ENCODE measurements at places on chromosomes 16 and 17.
A peak's percentile ranks its signal among the peaks of the same experiment; 100 is the strongest.

DNA sequence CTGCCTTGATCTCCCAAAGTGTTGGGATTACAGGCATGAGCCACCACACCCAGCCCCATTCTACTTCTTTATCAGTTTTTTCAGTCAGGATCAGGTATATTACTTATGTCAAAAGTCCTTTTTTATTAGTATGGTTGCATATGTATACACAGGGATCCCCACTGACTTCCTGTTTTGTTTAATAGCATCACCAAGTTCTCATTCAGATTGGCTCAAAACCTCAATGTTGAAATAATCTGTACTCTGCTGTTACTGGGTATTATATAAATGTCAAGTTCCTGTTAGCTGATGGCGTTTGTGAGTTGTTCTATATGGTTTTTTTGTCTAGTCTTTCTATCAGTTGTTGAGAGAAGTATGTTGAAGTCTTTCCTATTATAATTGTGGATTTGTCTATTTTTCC is 168.5 kb downstream of the BCAS3 start:
- no peak for DNase-seq

DNA sequence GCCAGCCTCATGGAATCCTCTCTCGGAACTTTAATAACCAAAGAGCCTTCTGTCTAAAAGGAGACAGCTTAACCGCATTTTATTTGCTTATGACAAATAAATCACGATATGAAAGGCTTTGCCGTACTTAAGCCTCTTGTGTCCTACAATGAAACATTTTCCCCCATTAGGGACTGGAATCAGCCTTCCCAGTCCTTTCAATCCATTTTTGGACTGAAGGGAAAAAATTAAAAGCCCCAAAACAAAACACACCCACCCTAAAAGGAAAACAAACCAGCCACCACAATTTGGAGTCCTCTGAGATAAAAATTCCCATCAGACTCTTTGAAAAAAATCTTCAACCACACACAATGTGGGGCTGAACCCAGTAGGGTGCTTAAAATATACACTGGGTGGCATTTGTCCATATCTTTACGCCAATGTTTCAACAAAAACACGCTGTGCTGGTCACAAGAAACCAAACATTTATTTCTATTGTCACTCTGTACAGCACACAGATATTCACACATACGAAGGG is 3.0 kb downstream of the HOXB4 start:
- no peak for DNase-seq

- no peak for DNase-seq
These were observed 27.8 kb upstream of the INTS2 start for GRCh38 chr17:61955619-61956018.

- DNase-seq: no peak
These were observed 38.4 kb downstream of the ADCY7 start for GRCh38 chr16:50304467-50305440.

- no peak for DNase-seq
These were observed 34.7 kb upstream of the MSI2 start for GRCh38 chr17:57221366-57222350.

DNA sequence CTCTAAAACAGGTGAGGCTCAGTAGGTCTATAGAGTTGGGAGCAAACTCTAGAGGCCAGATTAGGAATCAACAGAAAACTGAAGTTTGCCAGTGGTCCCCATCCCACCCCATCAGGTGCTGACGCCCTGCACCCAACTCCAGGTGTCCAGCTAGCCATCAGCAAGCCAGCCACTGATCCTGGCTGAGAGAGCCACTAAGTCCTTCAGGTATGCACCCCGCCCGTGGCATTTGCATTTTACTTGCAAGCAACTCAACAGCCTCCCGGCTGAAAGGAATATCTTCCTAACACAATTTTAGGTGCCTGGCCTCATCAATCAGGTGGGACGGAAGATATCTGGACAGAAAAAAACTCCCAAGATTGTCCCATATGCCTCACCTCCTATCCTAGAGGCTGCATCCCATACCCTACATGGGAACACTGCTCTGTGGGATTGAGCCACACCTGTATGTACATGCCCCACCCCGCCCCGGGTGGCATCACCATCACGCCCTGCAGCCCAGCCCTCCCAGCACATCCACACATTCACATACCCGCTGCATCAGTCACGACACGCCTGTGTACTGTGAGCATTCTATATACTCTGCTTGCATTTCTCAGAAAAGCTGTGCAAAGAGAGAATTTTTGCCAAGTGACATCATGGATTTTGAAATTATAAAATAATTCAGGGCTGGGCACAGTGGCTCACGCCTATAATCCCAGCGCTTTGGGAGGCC is 8.3 kb downstream of the OTOP3 start:
- DNase-seq: no peak

DNA sequence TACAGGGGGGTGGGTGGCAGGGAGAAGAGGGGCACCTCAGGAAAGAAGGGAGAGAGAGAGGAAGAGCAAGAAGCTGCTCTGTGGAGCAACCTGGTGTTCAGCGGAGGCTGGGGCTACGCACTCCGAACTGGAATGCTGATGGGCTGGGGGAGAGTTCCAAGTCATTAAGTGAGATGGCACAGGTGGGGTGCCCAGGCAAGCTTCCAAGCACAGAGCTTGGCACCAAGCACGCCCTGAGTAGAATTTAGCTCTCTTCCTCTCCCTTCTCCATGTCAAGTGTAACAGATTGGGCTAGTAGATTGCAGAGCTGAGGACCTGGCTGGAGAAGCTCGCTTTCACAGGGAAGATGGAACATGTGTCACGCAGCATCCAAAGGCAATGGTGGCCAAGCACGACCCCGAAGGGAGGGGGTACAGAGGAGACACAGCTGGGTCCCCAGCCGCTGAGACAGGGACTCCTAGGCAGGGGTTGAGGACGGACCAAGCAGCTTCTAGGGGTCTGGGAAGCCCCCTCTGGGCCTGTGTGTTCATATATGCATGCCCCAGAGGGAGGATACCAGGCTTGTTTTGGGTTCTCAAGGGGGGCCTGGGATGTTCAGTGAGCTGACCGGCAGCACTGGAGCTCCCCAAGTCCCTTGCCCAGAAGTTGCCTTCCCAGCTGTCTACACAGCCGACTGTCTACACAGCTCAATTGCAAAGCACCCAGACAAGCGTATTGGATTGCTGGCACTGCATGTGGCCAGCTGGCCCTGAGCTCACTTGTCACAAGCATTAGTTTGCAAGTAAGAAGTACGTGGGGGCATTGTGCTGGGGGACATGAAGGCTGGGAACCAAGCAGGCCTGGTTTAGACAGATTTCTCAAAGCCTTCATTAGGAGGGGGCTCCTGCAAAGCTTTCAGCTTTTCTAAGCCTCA is 247.8 kb downstream of the ENGASE start:
- DNase-seq: no peak

GRCh38 chr17:52178012-52178411 is 19.5 kb upstream of the CA10 start:
- DNase-seq: no peak

DNA sequence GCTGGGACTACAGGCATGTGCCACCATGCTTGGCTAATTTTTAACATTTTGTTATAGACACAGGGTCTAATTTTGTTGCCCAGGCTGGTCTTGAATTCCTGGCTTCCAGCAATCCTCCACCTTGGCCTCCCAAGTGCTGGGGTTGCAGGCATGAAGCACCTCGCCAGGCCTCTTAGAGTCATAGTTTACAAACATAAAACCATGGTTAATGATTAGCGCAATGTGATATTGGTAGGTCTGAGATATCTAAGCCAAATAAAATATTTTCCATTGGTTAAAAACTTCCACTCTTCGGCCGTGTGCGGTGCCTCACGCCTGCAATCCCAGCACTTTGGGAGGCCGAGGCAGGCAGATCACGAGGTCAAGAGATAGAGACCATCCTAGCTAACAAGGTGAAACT is 16.6 kb downstream of the TXNDC11 start:
- DNase-seq: no peak

DNA sequence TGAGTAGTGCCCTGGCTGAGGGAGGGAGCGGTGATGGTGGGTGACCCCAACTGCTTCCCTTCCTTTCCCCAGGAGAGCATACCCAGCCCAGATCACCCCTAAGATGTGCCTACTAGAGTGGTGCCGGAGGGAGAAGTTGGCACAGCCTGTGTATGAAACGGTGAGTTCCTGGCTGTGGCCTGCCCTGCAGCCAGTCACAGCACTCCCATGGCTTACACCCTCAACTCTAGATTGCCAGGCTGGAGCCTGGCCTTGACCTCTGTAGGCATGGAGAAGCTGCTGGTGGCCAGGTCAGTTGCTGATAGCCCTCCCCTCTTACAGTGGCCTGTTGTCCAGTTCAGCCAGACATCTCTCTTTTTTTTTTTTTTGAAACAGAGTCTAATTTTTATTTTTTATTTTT is 8.6 kb upstream of the NFATC3 start:
- no peak for DNase-seq

DNA sequence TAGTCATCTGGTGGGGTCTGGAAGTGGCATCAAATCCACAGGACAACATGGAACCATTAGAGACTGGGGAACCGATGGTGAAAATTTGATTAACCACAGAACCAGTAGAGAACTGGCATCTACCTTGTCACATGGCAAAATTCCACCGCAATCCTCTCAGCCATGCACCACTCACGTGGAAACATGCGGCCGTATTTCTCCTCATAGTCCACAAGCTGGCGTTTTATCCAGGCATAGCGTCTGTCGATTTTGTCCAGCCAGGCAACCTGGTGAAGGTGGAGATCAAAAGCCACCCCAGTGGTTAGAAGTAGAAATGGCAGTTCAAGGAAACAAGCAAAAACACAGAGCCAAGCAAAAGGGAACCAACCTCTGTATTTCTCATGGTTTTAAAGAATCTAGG is 87.6 kb downstream of the VPS53 start:
- no peak for DNase-seq

DNA sequence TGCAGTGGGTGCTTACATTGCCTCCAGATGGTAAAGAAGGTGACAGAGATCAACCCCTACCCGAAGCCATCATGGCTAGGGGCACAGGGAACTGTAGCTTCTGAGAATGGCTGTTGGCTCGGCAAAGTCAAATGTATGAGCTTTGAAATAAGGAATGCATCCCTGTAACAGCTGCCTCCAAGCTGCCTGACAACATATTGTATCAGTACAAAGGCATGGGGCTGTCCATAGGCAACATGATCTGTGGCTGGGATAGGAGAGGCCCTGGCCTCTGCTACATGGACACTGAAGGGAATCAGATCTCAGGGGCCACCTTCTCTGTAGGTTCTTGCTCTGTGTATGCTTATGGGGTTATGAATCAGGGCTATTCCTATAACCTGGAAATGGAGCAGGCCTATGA is 119.2 kb upstream of the NETO2 start:
- DNase-seq: no peak

- DNase-seq: no peak
These were observed 82.5 kb downstream of the PCTP start for GRCh38 chr17:55833306-55833705.

GRCh38 chr17:40177275-40177874 is at the start of gene RAPGEFL1:
RAPGEFL1 (plus strand) TSS chr17:40177470; CDS start chr17:40177862, 392 bp downstream.
- peak; percentile 73 for DNase-seq

GRCh38 chr17:62675701-62676100 is 48.2 kb downstream of the MRC2 start:
- DNase-seq: no peak

DNA sequence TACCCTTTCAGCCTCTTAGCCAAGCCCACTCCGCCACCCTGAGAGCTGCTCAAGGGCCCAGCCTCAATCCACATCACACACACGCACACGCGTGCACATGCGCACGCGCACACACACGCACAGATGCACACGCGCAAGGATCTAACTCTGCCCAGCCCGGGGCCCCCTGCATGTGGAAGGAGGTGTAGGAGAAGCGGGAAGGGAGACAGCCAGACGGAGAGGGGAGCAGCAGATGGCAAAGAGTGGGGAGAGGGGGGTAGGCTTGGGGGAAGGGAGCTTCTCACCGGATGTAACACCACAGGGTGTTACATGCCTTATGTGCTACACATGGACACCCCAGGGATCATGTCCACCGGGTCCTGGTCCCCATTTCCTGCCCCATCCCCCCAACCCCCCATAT is 15.3 kb downstream of the DLG4 start:
- DNase-seq: no peak

GRCh38 chr16:74626741-74627416 is 20.0 kb upstream of the GLG1 start:
- DNase-seq: peak; percentile 21

DNA sequence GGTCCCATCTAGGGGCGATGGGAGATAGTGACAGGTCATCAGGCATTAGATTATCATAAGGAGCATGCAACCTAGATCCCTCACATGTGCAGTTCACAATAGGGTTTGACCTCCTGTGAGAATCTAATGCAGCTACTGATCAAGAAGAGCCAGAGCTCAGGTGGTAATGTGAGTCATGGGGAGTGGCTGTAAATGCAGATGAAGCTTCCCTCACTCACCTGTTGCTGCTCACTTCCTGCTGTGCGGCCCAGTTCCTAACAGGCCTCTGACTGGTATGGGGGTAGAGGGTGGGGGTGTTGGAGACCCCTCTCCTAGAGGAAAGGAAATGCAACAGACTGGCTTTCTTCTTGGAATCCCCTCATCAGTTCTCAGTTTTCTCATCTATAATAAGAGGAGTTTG is 131.4 kb downstream of the CA10 start:
- no peak for DNase-seq

DNA sequence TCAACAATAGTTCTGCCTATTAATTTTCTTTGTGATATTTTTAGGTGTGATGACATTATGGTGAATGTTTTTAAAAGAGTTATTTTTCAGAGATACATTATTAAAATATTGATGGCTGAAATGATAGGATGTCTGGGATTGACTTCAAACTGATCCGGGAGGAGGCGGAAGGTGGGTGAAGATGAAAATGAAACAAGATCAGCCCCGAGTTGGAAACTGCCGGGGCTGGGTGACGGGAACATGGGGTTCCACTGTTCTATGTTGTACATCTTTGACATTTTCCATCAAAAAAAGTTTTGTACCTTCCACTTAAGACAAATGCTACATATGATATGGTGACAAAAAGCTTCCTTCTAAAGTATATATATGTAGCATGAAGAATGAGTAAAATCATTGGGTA is 336.9 kb downstream of the XYLT1 start:
- DNase-seq: no peak

DNA sequence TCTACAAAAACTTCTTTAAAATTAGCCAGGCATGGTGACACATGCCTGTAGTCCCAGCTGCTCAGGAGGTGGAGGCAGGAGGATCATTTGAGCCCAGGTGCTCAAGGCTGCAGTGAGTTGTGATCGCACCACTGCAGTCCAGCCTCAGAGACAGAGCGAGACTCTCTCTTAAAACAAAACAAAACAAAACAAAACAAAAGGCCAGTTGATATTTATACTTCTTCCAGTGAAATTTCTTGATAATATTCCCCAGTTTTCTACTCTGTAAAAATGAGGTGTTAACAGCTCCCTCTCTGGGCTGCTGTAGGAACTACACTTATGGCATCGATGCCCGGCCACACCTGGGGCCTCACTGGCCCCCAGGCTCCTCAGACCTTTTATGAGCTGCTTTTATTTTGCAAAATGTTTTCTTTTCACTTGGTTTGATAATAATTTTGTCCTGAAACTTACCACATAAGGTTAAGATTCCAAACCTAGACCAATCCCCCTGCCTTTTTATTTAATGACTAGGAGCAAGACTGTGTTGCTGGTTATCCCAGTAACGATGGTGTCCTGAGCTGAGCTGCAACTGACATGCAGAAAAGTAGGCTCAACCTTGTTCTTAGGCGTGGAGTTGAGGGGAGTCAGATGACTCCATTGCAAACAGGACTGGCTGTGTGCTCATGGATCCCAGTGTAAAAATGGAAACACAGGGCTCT is 17.6 kb downstream of the MAPK8IP3 start:
- DNase-seq: peak; percentile 32

GRCh38 chr17:40448639-40449261 is 5.5 kb downstream of the IGFBP4 start:
- no peak for DNase-seq

GRCh38 chr16:71254832-71255525 is 24.5 kb upstream of the HYDIN start:
- DNase-seq: no peak
